ENCODE measurements at places on chromosomes 4 and X.

DNA sequence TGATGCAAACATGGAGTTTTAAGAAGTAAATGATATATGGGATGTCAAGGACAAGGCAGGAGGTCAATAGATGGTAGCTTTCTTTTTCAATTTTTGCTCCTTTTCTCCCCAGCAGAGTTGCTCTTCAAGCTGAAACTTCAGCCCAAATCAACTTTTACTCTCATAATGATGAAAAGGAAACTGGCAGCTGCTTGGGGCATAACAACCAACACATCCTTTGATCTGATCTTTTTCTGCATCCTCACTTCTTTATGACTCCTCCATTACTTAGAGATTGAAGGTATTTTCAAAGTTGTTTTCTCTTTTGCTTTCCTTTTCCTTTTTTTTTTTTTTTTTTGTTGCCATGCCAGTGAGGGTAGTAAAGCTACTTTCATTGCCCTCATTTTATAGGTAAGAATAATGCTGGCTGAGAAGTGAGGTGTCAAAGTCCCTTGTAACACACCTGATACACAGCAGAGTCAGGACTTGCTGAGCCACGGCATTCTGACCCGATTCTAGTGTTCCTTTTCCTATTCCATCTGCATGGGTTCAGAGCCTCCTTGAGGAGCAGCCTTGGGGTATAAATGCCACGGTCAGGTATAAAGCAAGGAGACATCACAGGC lies 26.9 kb downstream of the SLC2A9 start:
- DNase-seq, result no peak

- DNase-seq, result no peak
Measured at GRCh38 chr4:8402640-8403039, 37.9 kb downstream of the ACOX3 start.

GRCh38 chrX:136856050-136856449 lies 24.5 kb downstream of the RBMX start:
- DNase-seq, result no peak

DNA sequence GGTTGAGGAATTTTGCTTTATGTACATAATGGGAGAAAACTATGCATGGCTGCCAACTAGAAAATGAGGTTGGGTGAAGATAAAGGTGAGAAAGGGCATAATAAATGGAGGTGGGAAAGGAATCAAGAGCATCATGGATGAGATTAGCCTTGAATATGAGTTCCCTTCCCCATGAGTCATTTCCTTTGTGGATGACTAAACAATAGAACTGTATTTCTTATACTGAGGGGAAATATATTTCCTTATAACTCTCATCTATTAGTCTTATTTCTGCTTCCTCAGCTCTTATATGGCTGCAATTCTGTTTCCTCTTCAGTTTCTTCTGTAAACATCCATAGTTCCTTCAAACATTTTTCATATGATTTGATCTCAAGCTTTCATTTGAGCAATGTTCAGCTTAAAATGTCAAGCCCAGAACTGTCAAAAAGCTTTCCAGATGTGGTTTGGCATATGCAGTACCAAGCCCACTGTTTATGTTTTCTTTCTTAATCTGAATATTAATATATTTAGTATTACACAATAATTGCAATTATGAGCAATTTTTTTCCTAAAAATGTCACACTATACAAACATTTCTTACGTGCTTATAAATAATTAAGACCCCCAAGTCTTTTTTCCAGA lies 100.7 kb upstream of the GRPR start:
- DNase-seq, result peak; percentile 8

DNA sequence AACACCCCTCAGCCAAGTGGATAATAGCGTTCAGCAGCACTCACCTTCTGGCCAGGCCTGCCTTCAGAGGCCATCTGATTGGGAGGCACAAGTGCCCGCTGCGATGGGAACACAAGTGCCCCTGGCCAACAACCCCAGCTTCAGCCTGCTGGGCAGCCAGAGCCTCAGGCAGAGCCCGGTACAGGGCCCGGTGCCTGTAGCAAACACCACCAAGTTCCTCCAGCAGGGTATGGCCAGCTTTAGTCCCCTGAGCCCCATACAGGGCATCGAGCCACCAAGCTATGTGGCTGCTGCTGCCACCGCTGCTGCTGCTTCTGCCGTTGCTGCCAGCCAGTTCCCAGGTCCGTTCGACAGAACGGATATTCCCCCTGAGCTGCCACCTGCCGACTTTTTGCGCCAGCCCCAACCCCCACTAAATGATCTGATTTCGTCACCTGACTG lies 55.9 kb upstream of the MTM1 start:
- DNase-seq, result no peak

- DNase-seq, result no peak
Measured at GRCh38 chr4:182343453-182343852, 100.3 kb downstream of the TENM3 start.

DNA sequence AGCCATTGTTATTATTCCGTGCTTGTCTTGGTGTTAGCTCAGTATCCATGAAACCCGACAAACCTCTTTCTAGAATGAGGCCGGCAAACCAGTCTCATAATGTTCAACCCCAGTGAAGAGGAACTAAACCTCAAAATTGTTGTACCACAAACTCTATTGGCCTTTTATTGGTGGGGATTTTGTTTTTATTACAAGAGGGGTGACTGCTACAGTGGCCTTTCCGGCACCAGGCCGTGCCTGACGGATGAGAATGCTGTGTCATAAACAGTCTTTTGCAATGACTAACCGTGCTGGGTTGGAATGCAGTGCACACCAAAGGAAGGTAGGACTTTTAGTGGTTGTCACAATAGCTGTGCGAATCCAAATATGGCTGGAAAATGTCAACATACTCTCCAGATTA lies 60.8 kb downstream of the SHROOM2 start:
- no peak for DNase-seq

DNA sequence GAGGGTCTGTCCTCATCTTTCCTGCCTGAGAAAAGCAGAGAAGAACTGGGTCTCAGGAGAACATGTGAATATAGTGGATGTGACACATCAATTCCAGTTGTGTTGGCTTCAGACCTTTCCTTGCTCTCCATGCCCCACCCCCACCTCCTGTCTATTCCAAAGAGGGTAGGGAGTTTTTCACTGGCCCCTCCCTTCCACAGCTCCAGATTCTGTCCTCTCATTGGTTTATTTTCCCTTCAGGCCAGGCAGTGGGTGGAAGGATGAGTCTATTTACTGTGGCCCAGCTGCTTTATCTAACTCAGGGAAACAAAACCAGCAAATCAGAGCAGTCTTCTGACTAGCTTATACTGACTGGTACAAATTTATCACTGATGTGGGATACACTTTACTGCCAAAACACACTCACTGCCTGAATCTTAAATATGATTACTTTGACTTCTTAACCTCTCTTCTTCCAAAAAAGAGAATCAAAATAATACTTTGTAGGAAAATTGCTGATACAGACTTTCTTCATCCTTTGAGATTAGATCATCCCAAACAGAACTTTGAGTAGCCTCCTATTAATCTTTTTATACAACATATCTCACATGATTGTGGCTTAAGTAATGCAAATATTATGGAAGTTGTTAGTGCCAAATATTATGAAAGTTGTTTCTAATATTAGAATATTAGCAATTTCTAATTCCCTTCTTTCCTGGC lies 221.2 kb downstream of the MID1 start:
- no peak for DNase-seq

DNA sequence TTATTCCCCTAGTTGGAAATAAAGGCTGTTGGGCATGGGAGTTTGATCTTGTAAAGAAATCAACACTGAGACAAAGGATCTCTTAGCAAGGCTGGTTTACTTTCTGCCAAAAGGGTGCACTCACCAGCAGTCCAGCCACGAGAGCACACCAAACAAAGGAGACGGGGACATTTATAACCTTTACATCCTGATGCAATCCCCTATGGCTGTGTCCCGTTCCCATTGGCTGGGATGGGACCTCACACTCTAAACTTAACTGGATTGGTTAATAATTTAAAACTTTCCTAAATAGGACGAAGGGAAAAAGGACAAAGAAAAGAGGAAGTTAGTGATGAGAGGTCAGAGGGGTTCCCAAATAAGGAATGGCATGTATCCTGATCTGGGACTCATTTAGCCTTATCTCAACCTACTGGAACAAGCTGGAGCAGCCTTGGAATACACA lies 17.9 kb downstream of the METAP1 start:
- DNase-seq, result no peak

- DNase-seq, result peak; percentile 26
Measured at GRCh38 chr4:70902577-70903290, 565 bp downstream of the MOB1B start.

Data from HT-29 (cell line).